ENCODE measurements at places on chromosomes 11 and 22.

- no peak for DNase-seq
Observed at GRCh38 chr22:29163808-29164207, 41.9 kb upstream of the EMID1 start.

DNA sequence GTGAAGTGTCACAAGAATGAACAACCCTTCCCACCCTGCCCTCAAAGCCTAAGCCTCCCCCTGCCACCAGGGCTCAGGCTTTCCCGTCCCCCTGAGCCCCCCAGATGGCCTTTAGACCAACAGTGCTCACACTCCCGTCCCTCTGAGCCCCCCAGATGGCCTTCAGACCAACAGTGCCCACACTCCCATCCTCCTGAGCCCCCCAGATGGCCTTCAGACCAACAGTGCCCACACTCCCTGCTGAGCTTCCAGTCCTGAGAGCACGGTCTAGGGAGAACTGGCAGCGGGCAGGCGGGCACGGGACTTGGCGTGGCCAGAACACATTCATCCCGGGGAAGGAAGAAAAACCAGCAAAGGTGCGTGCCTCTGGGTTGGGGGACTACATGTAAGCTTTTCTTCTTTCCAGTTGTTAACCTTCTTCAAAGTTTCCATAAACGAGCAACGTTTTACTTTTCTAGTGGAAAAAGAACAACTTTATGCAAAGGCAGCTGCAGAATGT is 2.5 kb downstream of the MRGPRG start:
- DNase-seq = no peak

- DNase-seq = no peak
Observed at GRCh38 chr22:39244136-39244495, 666 bp downstream of the PDGFB start.

GRCh38 chr22:38035530-38035885 is 21.7 kb upstream of the PICK1 start:
- DNase-seq = no peak

DNA sequence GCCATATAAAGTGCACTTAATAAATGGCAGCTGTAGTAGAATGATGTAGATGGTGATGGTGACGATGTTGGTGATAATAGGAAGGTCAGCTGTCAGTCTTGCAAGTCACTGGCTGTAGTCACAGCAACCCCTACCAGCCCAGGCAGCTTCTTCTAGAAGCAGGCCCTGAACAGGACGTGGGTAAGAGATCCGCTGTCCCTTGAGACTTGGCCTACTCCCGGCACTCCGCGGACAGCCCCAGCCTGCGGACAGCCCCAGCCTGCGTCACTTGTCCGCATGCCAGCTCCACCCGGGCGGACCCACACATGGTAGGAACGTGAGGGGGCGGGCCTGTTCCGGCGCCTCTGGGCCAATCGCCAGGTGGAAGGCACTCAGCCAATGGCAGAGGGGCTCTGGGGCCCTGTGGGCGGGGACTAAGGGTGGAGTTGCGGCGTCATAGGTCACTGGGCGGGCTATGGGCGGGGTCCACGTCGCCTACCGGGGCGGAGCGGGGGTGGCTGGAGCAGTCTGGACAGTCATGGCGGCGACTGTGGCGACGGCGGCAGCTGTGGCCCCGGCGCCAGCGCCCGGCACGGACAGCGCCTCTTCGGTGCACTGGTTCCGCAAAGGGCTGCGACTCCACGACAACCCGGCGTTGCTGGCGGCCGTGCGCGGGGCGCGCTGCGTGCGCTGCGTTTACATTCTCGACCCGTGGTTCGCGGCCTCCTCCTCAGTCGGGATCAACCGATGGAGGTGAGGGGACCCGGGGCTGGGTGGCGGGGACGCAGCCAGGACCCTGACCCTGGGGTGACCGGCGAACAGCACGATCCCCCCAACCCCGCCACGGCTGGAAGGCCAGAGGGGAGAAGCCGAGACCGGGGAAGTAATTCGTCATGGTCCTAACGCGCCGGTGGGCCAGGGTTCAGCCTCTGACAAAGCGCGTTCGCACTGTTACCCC is at the start of gene CRY2:
CRY2 (plus strand) TSS at position 502 of the 937 bp plus-strand sequence; CDS start at position 518, 16 bp downstream.
- peak; percentile 98 for DNase-seq

GRCh38 chr22:38531251-38531938 is 25.3 kb upstream of the DDX17 start:
- DNase-seq = no peak

- no peak for DNase-seq
Observed at GRCh38 chr11:99419991-99420390, 399.2 kb downstream of the CNTN5 start.

DNA sequence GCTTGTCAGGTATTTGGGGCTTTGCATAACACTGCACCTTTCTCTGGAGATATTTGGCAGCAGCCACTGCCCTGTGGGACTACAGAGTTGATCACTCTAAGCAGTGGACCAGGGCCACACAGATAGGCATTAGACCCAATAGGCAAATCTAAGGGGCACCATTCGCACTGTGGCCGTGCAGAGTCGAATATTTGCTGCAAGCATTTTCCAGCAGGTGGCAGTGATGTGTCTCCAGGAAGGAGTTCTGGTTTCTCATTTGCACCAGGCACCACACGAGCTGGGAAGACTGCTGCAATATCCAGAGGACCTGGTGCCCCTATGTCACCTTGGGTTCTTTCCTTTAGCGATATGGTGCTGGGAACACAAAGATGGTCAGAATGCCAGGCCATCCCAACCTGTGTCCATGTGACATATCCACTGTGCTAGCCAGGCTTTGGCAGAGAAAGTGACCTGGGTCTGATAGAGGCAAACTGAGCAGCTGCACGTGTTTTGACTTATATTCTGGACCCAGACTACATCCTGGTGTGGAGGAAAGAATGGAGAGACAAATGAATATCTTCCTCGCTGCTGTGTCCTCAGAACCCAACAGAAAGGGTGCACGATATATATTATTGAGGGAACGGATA is 318.7 kb downstream of the BUD13 start:
- DNase-seq = peak; percentile 38

DNA sequence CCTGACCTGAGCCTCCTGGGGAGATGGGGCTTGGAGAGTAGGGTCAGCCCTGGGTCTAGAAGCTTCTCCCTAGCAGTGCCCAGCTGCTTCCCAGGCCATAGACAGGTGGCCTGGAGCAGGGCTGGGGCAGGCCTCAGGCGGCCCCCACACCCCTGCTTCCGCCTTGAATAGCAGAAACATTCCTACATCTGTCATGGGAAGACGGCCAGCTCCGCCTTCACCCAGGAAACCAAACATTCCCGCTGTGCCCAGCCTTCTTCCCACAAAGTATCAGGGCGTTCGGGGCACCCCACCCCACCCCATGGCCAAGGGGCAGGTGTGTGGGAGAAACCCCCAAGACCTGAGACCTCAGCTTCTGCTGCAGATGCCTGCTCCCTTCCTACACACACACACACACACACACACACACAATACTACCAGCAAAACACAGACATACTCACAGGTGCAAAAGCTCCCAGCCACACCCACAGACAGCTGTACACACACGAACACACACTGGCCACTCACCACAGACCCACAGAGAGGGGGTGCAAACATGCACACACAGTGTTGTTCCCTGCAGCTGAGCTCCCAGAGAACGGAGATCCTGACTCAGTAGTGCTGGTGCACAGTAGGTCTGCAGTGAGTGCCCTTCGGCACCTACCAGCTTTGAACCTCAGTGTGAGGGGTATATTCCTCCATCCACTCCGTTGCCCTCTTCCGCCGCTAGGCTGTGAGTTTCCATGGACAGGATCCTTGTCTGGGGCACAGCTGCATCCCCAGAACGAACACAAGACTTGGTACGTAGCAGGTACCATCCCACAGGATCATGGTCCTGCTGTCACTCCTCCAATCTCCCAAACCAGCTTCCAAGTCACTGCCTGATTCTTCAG is 37.4 kb downstream of the PDGFB start:
- DNase-seq = no peak

- peak; percentile 8 for DNase-seq
Observed at GRCh38 chr11:13923716-13924650, 38.5 kb upstream of the SPON1 start.

GRCh38 chr22:48483764-48484528 is 1343.7 kb downstream of the BRD1 start:
- DNase-seq = no peak

GRCh38 chr22:49969751-49970527 is 9.4 kb downstream of the PIM3 start:
- DNase-seq = no peak

- peak; percentile 15 for DNase-seq
Observed at GRCh38 chr11:79439886-79440570, 802 bp downstream of the TENM4 start.

DNA sequence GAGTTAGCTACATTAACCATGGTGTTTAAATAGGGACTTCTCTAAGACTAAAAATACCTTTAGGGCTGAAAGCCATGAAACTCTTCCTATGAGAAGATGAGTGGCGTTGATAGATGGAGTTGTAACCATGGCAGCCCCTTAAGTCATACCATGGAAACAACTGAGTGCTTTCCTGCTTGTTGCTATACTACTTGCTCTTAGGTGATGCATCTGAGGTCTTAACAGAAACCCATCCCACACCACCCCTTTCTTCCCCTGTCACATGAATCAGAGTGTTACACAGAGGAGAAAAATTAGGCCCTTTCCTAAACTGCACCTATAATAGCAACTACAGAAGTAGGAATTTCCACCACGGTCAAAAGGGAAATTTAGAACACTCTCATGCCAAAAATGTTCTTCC is 64.3 kb upstream of the ZC3H12C start:
- no peak for DNase-seq

DNA sequence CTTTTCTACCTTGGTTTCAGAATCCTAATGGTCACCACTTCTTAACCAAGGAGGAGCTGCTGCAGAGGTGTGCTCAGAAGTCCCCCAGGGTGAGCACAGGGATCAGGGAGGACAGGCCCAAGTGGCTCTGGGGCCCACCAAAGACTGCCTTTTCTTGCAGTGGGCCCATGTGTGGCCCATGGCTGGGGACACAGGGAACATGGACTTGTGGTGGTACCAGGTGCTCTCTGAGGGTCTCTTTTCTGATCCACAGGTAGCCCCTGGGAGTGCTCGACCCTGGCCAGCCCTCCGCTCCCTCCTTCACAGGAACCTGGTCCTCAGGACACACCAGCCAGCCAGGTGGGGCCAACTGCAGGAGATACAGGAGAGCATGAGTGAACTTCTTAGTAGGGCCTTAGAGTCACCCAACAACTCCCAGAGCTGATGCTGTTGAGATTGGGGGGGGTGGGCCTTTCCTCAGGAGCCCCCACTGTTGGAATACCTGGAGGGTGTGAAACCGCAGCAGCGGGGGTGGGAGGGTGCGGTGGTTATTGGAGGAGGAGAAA is 2.0 kb downstream of the MUS81 start:
- DNase-seq = no peak

DNA sequence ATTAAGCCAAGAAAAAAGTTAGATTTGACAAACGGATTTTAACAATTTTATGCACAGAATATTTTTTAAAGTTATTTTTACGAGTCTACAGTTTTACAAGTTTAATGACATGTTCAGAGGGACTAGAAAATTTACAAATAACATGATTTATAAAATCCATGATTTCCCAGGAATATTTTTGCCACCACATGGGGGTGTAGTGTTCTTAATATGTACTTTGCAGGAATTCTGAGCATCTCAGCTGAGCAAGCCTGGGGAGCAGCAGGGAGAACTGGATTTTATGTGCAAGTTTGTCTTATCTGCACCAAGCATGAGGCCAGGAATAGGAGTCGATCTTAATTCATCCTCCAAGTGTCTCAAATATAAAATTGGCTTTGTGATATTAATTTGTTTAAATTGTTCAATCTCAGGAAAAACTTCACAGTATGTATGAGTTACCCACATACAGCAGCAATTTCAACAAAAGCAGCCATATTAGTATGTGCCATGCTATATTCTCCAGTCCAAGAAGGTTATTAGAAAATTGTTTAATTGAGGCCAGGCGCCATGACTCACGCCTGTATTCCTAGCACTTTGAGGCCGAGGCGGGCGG is 826.3 kb downstream of the DLG2 start:
- no peak for DNase-seq

- no peak for DNase-seq
Observed at GRCh38 chr11:101345891-101346290, 216.3 kb upstream of the PGR start.

- DNase-seq = no peak
Observed at GRCh38 chr22:33914699-33915098, 5.6 kb downstream of the LARGE1 start.

DNA sequence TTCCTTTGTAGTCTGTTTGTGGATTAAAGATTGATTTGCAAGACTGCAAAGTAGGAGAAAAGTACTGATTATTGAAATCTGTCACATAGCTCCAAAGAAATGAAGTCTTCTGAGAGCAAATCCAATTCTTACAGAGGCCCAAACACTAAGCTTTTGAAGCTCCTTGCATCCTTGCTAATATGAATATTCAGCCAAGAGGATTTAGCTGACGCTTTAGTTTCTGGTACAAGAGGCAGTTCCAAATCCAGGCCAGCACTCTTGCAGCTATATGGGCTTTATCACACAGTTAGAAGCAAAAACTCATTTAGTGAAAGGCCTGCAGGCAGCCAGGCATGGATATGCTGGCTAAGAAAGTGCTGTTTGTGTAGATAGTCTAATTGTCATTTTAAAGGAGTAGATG is 12.7 kb downstream of the PAAF1 start:
- DNase-seq = no peak

- no peak for DNase-seq
Observed at GRCh38 chr11:83467837-83468236, 181.7 kb upstream of the CCDC90B start.

GRCh38 chr11:70353329-70353728 is 45.0 kb upstream of the CTTN start:
- no peak for DNase-seq

- DNase-seq = no peak
Observed at GRCh38 chr11:59185386-59185945, 13.5 kb downstream of the DTX4 start.

DNA sequence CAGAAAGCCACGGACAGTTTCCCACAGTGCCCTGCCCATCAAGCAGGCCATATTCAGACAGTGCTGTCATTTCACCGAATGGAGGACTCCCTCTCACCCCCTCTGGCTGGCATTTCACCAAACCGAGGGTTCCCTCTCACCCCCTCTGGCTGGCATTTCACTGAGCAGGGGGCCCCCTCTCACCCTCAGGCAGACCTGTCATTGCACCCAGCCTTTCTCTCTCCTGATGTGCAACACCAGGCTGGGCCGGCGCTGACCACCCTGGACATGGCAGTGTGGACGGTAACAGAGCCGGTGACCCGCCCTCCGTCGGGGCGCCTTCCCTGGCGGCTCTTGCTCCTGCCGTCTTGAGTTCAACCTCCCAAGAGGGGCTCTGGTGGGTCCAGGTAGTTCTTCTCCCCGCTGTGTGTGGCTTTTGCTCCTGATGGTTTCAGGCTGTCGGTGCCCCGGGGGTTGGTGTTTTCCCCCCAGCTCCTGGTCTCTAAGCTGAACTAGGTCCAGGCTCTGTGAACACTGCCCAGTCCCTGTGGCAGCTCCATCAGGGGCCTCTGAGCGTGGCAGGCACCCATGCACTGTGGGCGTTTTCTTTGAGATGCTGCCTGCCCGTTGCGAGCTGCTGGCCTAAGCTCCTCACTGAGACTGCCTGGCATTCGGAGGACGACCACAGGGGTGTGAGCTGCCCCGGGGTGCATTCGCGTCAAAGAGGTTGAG is 46.9 kb downstream of the SMIM38 start:
- no peak for DNase-seq

All from germinal center (tissue), 1 donor.